Stimulated activated CD4-positive, alpha-beta T cell treated with anti-CD3 and anti-CD28 coated beads, Interleukin-4, amount 100 ng/mL, for 24 hours (primary cell): ENCODE measurements at places on chromosomes 5 and 9.
A peak's percentile ranks its signal among the peaks of the same experiment; 100 is the strongest.

DNA sequence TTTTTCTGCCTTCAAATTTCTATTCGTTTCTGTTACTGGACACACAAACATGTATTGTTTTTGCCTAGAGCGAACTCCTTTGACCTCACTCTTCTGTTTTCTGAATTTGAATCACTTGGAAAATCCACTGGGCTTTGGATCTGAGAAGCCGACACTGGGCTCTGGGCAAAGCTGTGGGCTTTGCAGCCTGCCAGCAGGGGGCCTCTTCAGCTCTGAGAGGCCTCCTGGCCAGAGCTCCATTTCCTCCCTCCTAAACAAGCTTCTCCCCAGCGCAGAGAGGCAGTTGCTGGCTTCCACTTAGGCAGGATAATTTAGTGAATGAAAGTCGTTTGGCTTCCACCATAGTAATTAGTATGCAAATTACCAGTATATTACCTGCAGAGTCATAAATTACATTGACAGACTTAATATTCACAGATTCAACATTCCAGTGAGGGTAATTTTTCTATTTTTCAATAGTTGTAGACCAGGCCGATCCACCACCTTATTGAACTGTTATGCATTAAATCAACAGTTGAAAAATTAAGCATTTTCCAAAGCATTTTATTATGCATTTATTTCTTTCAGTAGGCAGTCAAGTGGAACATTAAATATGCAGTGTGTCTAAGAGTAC lies 104.0 kb upstream of the ZNF366 start:
- peak; percentile 36 for DNase-seq

- DNase-seq: no peak
Observed at GRCh38 chr9:70263421-70263820, 4.6 kb downstream of the SMC5 start.

DNA sequence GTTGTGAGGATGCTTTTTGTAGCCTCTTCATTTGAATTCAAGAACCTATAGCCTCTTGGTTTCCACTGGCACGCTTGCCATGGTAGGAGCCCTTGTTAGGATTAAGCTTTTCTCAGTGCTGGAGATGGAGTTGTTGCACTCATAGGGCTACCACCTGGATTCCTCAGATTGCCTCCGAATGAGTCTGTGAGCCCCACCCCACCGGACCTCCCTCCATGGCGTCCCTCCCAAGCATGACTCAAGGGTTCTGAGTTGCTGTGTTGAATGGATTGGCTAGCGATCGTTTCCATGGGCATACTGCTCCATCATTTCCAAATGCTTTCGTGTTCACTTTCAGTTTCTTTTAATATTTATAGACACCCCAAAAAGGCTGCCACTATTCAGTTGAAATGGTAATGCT lies 69.9 kb downstream of the DAPK1 start:
- no peak for DNase-seq

GRCh38 chr5:178204935-178205748 lies 809 bp downstream of the HNRNPAB start:
- DNase-seq: peak; percentile 73

GRCh38 chr5:144207875-144208444 lies 37.3 kb downstream of the KCTD16 start:
- DNase-seq: no peak

DNA sequence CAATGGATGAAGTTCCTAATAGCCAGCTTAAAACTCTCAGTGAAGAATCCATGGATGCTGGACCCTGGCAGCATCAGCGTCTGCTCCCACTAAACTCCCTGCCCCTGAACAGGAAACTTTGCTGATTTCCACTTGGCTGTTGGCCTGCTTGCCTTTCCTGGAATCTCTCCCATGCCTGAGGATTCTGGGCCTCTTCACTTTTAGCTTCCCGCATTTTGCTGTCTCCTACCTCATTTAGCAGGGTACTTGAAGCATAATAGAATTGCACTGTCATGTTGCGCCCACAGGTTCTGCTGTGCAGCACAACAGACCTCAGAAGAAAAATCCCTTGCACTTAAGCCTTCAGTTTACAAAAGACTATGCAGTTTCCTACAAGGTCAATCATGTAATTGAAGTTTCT lies 127.6 kb downstream of the DROSHA start:
- no peak for DNase-seq

DNA sequence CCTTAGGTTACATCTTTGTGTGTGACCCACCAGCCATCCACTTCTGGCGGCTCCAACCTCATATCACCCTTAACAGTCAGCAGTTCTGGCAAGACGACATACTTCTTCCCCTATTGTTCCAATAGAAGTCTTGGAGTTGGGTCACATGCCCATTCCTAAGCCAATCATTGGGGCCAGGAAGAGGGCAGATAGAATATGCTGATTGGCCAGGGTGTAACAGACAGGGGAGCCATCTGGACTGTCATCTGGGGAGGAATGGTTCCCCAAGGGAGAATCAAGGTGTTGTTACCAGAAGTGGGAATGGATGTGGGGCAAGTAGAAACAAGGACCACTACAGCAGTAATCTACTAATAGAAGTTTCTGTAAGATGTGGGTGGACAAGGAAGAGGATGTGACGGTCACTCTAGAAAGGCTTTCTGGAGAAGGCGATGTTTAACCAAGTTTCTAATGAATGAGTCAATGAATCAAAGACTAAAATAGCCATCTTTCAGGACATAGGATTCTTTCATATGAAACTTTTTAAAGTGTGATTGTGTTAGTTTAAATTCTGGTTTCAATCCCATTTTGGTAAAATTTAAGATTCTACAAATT lies 200.4 kb downstream of the ARHGAP26 start:
- no peak for DNase-seq

GRCh38 chr5:117594166-117594565 lies 1019.5 kb upstream of the SEMA6A start:
- no peak for DNase-seq

DNA sequence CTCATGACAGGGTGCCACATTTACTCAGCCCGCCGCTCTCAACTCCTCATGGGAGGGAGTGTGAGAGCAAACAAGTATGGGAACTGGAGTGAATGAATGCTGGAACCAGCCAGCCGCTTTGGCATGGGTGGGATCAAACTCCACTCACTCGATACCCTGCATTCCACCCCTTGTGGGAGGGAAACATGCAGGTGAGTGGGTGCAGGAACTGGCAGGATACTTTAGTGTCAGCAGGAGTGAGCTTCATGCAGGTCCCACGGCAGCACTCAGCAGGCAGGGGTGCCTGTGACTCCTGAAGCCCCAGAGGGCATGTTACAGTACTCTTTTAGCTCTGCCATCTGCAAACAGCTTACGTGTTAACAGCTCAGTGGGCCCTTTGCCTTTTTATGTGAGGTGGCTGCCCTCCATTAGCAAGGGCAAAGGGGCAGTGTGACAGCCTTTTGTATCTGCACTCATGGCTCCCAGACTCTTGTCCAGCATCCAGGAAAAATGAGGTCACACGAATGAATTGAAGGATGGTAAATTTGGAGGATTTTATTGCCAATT lies 433.2 kb upstream of the NMUR2 start:
- DNase-seq: no peak

DNA sequence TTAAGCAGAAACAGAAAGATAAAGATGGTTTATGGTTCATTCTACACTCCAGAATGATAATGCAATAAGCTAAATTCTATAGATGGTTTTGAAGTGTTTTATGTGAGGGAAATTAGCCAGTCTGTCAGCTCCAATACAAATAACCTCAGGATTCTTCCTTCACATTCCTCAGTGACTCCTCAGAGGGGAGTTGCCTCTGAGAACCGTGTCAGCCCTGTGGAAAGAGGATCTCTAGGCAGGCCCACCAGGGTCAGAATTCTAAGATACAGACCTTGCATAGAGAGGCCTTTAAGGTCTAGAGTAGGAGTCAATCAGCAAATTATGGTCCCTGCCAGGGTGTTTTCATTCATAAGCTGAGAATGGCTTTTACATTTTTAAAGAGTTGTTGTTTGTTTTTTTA lies 26.6 kb downstream of the RUSC2 start:
- no peak for DNase-seq

- no peak for DNase-seq
Observed at GRCh38 chr5:68265822-68266395, 50.4 kb downstream of the PIK3R1 start.

DNA sequence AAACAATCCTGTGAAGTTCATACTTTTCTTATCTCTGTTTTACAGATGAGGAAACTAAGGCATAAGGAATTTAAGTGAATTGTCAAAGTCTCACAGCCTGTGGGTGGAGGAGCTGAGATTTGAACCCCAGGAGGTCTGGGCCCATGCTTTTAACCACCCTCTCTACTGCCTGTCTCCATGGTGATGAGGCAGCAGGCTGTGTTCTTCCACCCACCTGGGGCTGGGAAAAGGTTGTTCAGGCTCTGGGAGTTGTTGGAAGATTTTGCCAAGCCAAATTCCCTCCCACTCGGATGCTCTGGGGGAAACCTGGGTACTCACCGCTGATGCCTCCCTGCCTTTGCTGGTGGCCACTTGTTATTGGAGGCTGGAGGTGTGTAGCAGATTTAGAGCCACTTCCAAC lies 18.3 kb upstream of the SYNPO start:
- DNase-seq: no peak

GRCh38 chr9:130347931-130348330 lies 82.4 kb downstream of the HMCN2 start:
- DNase-seq: no peak

DNA sequence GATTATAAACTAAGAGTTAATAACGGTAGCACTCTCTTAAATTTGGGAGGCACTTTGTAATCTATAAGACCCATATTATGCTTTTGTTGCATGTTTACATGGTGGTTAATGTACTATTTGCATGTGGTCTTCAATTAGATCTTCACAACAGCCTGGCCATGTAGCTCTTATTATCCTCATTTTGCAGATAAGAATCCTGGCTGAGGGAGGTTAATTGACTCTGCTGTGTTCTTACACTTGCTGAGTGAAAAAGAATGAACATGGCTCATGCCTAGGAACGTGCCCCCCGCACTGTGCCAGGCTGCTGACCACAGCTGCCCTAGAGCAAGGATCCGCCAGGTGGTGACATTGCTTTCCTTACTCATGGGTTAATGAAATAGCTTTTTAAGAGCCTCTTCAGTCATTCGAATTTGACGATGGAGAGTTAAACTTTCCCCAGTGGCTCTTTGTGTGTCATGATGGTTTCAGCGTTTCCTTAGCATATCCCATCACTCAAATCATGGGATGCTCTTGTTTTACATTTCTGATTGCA lies 97.9 kb downstream of the CDH6 start:
- DNase-seq: no peak

DNA sequence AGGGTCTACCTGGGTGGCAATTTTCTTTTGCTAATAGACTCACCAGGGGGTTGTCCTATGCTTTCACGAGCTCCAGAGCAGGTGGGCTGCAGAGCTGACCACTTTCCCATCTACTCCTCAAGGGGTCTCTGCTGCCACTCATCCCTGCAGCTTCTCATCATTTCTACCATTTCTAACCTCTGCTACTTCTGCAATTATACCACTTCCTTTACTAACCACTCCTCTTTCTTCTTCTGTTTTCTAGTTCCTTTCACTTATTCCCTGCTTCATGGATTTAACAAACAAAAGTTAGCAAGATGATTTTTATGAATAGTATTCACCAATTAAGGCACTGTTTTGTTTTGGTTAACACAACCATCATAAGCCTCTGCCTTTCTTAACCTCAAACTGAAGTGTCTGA lies 34.5 kb upstream of the NIPBL start:
- no peak for DNase-seq

GRCh38 chr9:2196757-2197156 lies 181.6 kb downstream of the SMARCA2 start:
- no peak for DNase-seq

DNA sequence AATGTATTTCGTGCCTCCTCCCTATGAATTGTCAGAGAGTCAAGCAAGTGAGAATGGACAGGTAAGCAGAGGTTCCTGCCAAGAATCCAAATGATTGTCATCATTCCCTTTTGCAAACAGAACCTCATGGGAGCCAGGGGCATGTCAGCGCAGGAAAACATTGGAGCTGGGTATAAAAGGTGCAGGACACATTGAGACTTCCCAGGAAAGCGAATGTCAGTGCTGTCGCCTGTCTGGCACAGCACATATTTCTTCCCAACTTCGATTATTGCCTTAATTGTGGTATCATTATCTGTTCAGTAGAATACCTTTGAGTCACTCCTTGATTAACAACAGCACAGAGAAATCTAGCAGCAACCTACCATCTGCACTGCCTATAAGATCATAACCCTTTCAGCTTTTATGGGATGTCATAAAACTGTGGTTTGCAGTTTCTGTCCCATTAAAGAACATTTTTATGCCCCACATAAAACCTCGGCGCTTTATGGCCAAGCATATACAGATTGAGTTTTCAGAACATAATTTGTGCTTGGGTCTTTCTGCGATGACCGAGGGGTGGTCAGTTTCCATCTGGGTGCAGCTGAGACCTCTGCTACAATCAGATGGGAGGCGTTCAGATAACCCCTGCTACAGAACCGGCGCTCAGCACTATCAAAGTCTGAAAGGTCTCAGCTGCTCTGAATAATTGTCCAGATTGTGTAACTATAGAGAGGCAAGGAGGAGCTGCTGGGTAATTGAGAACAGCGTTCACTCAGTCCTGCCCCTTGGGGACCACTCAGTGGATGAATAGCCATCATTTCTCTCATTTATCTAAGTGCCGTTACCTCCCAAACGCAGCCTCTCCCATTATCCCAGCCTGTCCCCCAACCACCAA lies 30.9 kb upstream of the WWC1 start:
- DNase-seq: no peak

GRCh38 chr9:97602430-97602829 lies 30.7 kb downstream of the TSTD2 start:
- DNase-seq: no peak

GRCh38 chr5:168663276-168664004 lies 84.3 kb upstream of the PANK3 start:
- DNase-seq: no peak

GRCh38 chr5:137872466-137872865 lies 4.8 kb downstream of the MYOT start:
- no peak for DNase-seq

DNA sequence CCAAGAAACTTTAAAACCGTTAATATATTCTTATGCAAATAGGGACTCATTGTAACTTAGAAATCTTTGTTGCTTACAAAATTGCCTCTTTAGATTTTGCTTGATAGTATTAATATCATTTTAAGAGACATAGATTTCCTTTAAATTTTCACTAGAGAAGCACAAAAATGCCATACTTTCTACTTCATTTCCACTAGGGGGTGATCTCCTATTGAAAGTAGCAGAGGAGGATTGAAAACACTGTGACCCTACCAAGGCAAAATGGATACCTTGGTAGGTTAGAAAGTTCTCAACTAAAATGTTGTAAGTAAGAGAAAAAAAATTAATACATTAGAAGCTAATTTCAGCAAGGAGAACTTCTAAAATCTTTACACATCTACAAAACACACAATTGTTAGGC lies 204.9 kb downstream of the CHSY3 start:
- no peak for DNase-seq

- no peak for DNase-seq
Observed at GRCh38 chr5:143892271-143892670, 80.3 kb downstream of the HMHB1 start.

- DNase-seq: no peak
Observed at GRCh38 chr9:129379886-129380285, 201.8 kb upstream of the IER5L start.

- DNase-seq: no peak
Observed at GRCh38 chr9:108043585-108043984, 554.0 kb upstream of the KLF4 start.
